ENCODE measurements at places on chromosomes 7 and 10.

- DNase-seq, result no peak
These were observed 266 bp upstream of the STMP1 start for GRCh38 chr7:135662123-135662372.

DNA sequence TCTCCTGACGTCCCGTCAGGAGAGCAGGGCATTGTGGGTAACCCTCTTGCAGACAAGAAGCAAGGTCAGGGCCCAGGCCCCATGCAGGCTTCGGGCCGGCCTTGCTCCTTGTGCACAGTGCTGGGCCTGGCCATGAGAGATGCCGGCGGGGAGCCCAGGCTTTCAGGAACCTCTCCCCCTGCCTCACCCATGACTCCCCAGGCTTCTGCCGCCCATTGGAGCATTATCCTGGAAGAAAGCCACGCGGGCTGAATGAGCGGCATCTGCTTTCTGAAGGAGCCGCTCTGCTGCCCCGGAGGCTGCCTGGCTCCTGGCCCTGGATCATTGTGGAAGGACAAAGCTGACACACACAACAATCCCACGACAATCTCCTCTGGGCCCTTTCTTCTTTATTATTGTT lies 233.5 kb downstream of the TCF7L2 start:
- DNase-seq, result no peak

GRCh38 chr10:63456437-63457210 lies 9.2 kb downstream of the JMJD1C start:
- DNase-seq, result no peak

DNA sequence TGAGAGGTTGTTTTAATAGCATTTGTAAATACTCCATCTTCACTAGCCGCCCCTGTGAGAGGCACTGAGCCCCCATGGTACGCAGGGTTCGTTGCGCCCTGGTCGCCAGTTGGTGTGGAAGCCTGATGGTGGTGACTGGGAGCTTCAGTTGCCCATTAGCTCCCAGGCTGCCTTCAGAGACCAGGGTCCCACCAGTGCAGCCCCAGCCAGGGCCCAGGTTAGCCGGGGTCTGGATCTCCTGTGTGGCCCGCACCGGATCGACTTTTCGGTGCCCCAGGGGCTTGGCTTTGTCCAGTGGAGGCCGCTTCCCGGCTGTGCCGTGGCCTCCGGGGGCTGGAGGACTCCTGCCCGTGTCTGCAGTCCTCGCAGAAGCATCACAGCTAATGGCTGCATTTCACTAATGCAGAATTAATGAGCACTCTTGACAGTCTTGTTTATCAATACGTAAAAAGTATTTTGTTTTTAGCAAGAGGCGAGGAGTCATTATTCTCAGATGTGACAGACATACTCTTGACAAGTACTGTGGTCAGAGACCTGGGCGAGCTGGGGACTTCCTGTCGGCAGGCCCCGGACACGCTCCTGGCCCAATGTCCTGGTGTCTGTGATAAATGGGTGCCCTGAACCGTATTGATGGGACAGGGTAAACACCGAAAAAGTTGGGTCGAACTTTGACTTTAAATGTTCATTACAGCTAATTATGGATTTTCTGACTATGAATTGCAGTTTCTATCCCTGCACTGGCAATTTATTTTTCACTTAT lies 99.8 kb downstream of the NKX6-2 start:
- DNase-seq, result no peak

DNA sequence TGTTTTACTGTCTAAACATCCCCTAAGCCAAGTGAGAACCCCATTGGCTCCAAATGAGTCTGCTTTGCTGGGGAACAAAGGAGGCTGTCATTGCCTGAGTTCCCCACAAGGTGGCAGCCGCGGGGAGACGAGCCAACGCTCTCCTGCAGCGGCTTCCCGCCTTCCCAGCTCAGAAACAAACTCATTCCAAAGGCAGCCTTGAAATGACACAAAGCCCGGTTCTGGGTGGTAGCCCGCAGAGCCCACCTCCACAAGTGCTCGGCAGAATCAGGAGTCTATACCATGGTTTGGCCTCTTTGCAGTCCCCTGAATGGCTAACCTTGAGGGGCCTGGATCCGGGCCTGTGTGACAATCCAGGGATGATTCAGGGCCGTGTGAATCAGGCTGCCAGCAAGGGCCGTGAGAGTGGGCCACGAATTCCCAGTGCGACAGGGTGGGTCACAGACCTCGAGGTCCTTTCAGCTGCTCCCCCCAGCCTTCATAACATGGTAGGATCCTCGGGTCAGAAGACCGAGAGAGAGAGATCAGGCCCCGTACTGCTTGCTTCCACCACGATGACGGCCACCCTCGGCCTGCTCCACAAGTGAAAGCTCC lies 79.7 kb downstream of the DLG5 start:
- DNase-seq, result peak; percentile 41

- DNase-seq, result no peak
These were observed 141.5 kb downstream of the LRRN3 start for GRCh38 chr7:111232249-111233084.

DNA sequence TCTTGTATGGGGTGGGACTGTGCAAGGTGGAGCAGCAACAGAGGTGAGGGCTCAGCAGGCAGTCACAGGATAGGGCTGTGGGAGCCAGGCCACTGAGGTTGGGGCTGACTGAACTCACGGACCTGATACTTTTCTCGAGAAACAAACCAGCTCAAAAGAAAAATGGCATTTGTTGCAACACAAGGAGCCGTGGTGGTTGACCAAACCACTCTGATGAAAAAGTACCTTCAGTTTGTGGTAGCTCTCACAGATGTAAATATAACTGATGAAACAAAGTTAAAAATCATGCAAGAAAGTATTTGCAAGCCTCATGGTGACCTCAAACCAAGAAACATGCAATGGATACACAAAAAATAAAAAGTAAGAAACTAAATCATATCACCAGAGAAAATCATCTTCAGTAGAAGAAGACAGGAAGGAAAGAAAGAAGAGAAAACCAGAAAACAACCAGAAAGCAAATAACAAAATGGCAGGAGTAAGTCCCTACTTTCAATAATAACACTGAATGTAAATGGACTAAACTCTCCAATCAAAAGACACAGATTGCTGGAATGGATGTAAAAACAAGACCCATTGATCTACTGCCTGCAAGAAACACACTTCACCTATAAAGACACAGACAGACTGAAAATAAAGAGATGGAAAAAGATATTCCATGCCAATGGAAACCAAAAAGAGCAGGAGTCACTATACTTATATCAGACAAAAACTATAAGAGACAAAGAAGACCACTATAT lies 48.9 kb upstream of the DUSP5 start:
- DNase-seq, result no peak

GRCh38 chr7:90345595-90346335 lies 751 bp upstream of the GTPBP10 start:
- no peak for DNase-seq

DNA sequence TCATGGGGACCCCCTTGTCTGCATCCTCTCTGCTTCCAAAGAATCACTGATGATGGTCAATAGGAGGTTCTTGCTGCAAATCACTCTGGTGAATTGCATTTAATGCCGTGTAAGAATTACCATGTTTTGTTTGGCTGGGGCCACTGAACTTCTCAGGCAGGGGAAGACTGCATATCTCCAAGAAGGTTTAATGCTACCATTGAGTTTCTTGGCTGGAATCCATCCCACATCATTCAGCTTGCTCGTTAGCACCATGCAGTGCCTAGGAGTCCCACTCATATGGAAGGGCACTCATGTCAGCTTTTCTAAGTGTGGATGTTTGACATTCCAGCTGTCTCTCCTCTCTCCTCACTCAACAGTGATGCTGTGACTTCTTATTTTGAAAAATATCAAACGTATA lies 50.2 kb upstream of the BAMBI start:
- no peak for DNase-seq

DNA sequence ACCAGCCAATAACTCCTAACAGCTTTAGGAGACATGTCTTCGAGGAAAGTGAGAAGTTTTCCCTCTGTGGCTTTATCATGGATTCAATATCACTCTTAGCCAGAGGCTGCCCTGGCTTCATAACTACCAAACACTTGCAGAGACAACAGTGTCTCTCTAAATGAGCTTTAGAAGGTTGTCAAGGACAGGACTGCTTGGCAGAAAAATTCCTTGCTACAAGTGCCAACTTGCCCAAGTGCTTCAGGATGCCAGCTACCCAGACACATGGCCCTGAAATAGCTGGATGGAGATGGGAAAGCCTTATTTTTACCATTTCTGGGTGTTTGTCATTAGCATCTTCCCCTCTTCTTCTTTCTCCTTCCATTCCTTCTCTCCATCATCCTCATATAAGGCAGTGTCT lies 137.1 kb upstream of the MDFIC start:
- DNase-seq, result no peak

GRCh38 chr10:22252224-22252800 lies 34.5 kb upstream of the EBLN1 start:
- DNase-seq, result peak; percentile 50

DNA sequence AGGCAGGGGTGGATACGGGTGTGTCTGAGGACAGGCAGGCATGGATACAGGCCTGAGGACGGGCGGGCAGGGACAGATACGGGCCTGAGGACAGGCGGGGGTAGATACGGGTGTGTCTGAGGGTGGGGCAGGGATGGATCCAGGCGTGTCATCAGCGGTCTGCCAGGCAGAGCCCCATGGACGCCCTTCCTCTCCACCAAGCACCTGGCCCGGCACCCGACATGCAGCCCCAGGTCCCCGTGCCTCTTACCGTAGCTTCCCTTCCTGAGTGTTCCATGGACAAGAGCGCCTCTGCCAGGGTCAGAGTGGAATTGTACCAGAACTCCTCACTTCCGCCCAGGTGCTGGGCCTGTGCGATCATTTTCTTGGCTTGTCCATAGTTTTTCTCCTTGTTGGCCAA lies 74.6 kb upstream of the NKX6-2 start:
- DNase-seq, result no peak

GRCh38 chr7:3683546-3684539 lies 382.8 kb downstream of the SDK1 start:
- DNase-seq, result no peak

DNA sequence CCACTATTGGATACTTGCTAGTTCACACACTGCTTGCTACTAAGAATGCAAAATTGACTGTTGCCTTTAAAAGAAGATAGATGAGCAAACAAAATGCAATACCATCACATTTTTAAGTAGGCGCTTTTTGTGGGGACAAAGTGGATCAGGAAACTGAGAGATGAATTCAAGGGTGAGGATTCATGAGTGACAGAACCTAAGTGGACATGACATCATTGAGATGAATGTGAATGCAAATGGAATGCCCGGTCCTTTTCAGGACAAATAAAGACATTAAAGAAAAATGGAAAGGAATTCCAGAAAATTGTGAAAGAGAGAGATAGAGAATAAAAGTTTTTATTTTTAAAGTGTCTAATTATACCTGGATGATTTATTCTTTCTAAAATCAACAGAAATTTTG lies 106.3 kb upstream of the AKR1E2 start:
- no peak for DNase-seq

All from activated CD4-positive, alpha-beta T cell treated with anti-CD3 and anti-CD28 coated beads, Interleukin-2, amount 50 U/mL, for 4 hours (primary cell).